MM.1S (cell line): ENCODE measurements at places on chromosomes 4 and X.
A peak's percentile ranks its signal among the peaks of the same experiment; 100 is the strongest.

DNA sequence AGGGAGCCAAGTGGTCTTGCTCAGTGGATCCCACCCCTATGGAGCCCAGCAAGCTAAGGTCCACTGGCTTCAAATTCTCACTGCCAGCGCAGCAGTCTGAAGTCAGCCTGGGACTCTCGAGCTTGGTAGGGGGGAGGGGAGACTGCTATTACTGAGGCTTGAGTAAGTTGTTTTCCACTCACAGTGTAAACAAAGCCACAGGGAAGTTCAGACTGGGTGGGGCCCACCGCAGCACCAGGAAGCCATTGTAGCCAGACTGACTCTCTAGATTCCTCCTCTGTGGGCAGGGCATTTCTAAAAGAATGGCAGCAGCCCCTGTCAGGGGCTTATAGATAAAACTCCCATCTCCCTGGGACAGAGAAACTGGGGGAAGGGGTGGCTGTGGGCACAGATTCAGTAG lies 721.0 kb upstream of the NDST4 start:
- DNase-seq: no peak

GRCh38 chr4:110653321-110654253 lies 30.7 kb upstream of the PITX2 start:
- no peak for DNase-seq

DNA sequence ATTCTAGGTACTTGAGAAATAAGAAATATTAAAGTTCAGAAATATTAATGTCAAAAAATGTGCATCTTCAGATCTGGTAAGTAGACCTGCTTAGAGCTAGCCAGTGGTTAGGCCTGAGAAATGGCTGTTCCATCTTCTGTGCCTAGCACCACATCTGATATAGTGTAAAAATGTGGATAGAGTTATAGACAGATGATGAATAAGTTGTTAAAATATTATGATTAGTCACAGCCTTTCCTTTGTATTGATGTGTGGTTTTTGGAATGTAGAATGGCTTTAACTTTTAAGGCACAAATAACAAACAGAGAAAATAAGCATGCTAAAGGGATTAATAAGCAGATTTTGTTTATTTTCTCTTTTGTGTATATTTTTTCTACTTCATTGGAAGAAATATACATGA lies 133.5 kb upstream of the NUDT6 start:
- no peak for DNase-seq

GRCh38 chrX:97672138-97672537 lies 788.4 kb downstream of the RPA4 start:
- DNase-seq: no peak

- DNase-seq: no peak
Observed at GRCh38 chr4:138845054-138845453, 170.5 kb upstream of the NOCT start.

DNA sequence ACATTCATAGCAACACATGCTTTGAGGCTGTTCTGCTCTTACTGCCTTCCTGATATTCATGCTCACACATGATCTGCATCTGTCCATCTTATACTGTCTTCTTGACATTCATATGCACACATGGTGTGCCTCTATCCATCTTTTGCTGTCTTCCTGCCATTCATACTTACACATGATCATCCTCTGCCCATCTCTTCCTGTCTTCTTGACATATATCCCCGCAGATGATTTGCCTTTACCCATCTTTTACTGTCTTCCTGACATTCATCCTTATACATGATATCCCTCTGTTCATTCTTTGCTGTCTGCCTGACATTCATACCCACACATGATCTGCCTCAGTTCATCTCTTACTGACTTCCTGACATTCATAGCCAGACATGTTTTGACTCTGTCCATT lies 36.8 kb downstream of the SCML1 start:
- DNase-seq: no peak

- DNase-seq: no peak
Observed at GRCh38 chrX:22095286-22095685, 63.2 kb downstream of the PHEX start.

DNA sequence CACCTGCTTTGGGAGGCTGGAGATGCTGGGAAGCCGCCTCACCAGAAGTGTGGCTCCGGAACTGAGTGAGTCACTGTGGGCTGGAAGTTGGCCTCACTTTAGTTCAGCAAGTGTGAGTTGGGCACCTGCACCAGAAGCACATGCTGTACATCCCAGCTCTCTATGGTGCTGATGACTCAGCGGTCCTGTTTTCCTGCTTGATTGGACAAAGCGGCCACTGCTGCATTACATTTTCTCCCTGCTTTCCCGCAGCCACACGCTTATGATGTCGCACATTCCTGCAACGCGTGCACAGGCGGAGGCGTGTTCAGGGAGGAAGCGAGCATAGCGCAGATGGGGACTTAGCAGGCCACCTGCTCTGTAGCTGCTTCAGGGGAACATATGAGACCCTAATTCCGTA lies 26.7 kb upstream of the CLDN34 start:
- no peak for DNase-seq

DNA sequence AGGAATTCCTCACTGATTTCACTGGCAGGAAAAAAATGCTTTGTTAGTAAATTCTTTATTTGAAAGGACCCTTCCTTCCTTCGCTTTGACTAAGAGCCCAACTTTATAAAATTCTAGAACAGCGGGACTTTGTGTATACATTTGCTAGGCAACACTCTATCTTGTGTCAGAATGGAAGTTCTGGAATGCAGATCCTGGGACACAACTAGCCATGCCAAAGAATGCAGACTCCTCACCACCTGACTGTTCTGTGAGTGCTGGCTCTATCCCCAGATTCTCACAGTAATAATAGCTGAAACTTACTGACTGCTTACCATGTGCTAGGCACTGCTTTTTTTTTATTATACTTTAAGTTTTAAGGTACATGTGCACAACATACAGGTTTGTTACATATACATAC lies 73.3 kb upstream of the ZDHHC15 start:
- DNase-seq: no peak

- peak; percentile 37 for DNase-seq
Observed at GRCh38 chrX:142977128-142977914, 48.4 kb upstream of the SPANXN4 start.

DNA sequence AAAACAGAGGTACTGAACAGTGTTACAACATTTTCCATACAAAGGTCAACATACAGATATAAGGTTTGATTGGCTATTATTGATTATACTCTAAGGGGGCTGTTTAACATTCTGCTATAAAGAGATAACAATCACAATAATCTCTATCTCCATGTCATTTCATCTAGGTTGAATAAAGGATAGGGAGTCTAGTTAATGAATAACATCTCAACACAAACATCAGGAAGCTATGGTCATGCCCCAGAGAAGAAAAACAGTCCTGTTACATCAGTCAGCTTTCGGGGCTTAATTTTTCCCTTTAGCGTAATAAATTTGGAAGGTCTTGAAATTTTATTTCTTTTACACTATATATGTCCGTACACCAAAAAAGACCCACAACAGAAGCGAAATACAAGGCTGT lies 41.5 kb upstream of the DCAF8L2 start:
- no peak for DNase-seq

GRCh38 chr4:169219440-169219839 lies 51.3 kb downstream of the SH3RF1 start:
- no peak for DNase-seq

- DNase-seq: no peak
Observed at GRCh38 chr4:138158746-138159297, 83.3 kb downstream of the SLC7A11 start.

- DNase-seq: peak; percentile 58
Observed at GRCh38 chrX:54248309-54248708, 65.3 kb upstream of the FAM120C start.

- no peak for DNase-seq
Observed at GRCh38 chrX:106391284-106391911, 220.4 kb upstream of the RADX start.
